ENCODE measurements at places on chromosomes 4 and X.
A peak's percentile ranks its signal among the peaks of the same experiment; 100 is the strongest.

GRCh38 chr4:4919927-4920326 is 60.5 kb downstream of the MSX1 start:
- no peak for DNase-seq

- no peak for DNase-seq
Observed at GRCh38 chr4:60745800-60746571, 454.1 kb upstream of the ADGRL3 start.

DNA sequence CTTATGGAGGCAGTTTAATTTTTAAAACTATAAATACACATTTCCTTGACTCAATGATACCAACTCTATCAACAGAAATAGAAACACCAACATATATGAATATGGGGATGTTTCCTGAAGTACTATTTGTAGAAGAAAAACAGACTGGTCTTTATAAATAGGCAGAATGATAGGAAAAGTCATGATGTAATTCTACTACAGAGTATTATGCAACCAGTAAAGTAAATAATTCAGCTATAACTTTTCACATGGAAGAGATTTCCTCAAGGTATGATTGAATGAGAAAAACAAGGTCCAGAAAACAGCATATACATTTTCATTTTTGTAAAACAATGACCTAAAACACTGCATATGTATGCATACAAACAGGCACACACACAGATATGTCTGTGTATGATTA is 56.2 kb downstream of the GPRIN3 start:
- no peak for DNase-seq

DNA sequence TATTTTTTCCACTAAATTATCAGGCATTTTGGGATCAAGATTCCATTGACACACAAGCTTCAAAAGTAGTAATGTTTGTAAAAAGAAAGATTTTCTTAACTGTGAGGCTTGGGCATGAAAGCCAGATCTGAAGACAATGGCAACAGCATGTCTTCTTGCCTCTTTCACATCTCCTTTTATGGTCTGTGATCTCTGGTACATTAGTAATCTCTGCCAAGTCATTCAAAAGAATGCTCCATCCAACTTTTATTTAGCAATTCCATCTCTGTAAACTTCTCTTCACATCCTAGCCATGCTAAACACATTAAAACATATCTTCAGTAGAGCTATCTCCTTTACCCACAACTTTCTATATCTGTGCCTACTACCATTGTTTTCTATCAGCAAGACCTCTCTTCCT is 465.4 kb downstream of the FAT4 start:
- no peak for DNase-seq

- no peak for DNase-seq
Observed at GRCh38 chrX:10859353-10859752, 239.0 kb upstream of the MID1 start.

DNA sequence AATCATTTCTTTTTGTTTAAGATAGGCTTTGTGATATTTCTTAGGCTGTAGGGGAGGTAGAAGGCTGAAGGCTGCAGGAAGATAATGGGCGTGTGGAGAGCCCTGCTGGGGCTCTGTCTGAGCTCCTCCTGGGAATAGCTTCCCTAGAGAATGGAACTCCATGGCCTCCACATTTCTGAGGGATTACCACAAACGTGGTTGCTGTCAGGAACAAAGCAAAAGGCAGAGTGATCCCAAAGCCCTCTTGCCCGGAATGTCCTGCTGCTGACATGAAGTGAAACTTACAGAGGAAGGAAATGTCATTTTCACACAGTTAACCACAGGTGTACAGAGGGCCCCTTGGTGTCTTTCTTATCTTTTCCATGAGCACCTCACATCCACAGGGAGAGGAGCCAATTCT is 89.3 kb downstream of the DDIT4L start:
- DNase-seq = no peak

DNA sequence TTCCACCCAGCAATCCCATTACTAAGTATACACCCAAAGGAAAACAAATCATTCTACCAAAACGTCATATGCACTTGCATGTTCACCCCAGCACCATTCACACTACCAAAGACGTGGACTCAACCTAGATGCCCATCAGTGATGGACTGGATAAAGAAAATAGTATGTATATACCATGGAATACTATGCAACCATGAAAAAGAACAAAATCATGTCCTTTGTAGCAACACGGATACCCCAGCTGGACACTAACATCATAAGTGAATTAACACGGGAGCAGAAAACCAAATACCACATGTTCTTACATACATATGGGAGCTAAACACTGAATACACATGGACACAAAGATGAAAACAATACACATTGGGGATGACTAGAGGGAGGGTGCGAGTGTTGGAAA is 309.1 kb upstream of the KLF3 start:
- no peak for DNase-seq

DNA sequence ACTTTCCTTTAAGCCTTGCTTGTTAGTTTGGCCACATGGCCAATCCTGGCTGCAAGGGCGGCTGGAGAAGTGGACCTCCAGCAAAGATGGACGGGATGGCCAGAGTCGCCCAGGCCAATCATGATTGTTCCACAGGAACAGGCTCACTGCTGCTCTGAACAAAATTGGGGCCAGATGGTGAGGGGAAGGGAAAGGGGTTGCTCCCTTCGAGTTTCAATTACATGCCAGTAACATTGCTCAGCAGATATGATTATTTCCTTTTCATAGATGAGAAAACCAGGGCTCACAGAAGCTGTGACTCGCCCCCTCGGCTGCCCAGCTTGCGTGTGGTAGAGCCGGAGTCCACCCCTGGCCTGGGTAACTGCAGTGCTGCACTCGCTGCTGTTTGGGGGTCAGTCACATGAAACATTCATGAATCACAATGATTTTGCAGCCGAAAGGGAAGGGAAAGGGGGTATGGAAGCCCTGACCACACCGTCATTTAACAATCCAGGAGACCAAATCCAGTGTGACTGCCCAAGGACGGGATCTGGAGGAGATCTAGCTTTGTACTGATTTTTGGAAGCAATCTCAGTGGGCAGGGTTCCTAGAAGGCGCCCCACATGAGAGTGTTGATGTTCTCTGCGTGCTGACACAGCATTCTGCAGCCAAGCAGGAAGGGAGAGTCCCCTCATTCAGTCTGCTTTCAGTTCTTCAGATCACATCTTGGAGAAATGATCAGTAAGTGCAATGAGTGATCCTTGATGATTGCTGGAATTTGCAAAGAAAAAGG is 77.3 kb upstream of the MSX1 start:
- DNase-seq = no peak

- no peak for DNase-seq
Observed at GRCh38 chr4:96035727-96036126, 195.8 kb downstream of the PDHA2 start.

GRCh38 chrX:16946971-16947562 is 609 bp downstream of the REPS2 start:
- DNase-seq = no peak

- DNase-seq = no peak
Observed at GRCh38 chrX:4708970-4709760, 995.7 kb upstream of the PRKX start.

GRCh38 chr4:174869339-174869738 is 40.3 kb upstream of the GLRA3 start:
- DNase-seq = no peak

- DNase-seq = no peak
Observed at GRCh38 chrX:81301877-81302276, 100.0 kb downstream of the SH3BGRL start.

GRCh38 chr4:30619679-30620078 is 100.5 kb upstream of the PCDH7 start:
- no peak for DNase-seq

- no peak for DNase-seq
Observed at GRCh38 chr4:1600211-1600780, 83.8 kb downstream of the FAM53A start.

DNA sequence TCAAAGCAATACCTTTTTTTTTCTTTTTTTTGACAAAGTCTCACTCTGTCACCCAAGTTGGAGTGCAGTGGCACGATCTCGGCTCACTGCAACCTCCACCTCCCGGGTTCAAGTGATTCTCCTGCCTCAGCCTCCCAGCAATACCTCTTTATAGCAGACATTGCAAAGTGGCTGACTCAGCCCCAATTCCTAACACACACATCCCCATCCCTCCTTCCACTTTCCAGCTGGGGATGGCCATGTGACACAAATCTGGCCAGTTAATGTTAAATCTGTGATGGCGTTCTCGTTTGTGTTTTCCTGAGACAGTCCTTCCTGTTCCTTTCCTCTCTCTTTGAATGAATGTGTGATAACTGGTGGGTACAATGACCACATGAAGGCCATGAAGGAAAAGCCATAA is 276.2 kb upstream of the KLF3 start:
- no peak for DNase-seq

GRCh38 chrX:129925305-129926092 is 19.5 kb downstream of the UTP14A start:
- peak; percentile 81 for DNase-seq

DNA sequence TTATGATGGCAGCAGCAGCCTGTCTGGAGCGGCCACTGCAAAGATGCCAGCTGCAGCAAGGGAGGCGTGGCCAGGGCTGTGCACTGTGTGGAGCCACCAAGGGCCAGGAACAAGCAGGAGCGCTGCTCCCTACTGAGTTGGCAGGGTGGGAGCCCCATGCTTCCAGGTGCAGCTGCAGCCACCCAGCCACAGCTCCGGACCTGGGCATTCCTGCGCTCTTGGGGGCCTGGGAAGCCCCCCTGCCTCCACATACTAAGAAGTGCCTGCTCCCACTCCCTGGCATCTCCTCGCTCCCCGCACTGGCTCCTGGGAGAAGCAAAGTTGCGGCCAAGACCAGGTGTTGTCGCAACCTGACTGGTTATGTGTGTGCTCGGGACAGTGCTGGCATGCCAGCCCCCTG is 619.8 kb downstream of the DMD start:
- DNase-seq = no peak

DNA sequence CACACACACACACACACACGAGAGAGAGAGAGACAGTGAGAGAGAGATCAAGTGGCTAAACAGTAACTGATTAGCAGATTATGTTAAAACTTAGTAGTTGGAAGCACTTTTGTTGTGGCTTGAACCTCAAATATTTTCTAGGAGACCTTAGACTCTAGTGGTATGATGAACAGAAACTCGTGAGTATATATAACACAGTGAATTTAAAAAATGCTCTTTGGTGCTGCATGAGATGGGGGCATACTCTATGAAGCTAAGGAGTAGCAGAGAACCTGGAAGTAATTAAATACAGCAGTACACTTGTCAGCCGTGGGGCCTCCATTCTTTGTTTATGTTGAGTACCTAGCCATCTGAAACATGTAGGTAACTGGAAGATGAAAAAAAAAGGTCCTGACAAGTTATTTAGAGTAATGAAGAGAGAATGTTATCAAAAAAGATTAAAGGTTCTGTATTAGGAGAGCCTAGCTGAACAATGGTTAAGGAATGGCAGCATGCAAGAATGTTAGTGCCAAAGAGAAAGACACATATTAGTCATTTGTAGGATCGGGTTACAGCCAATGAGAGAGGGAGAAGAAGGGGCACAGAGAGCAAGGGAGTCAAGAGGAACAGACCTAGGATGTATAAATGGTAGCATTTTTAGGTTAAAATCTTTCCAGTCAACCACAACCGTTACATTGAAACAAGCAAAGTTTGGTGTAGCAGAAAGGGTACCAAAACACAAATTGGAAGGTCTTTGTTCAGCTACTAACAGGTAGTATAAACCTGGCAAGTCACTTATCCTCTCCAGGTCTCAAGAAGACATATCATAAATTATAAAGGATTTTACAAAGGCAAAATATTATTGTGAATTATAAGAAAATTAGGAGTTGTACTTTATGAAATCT is 316.7 kb upstream of the DIPK2B start:
- DNase-seq = no peak

DNA sequence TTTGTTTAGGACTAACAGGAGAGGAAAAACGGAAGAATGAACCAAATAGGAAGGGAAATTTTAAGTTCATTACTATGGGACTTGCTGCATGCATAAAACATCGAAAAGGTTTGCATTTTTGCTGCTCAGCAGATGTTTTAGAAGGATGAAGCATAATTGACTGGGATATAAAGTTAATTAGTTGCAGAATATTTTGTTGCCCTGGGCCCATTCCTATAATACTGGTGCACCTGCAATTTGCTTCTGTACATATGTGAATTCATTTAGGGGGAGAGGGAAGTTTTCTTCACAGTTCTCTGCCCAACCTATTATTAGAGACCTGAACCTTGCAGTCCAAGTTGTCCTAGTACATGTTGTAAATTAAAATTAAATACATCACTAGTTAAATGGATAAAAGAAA is 232.0 kb downstream of the UGT8 start:
- DNase-seq = no peak

DNA sequence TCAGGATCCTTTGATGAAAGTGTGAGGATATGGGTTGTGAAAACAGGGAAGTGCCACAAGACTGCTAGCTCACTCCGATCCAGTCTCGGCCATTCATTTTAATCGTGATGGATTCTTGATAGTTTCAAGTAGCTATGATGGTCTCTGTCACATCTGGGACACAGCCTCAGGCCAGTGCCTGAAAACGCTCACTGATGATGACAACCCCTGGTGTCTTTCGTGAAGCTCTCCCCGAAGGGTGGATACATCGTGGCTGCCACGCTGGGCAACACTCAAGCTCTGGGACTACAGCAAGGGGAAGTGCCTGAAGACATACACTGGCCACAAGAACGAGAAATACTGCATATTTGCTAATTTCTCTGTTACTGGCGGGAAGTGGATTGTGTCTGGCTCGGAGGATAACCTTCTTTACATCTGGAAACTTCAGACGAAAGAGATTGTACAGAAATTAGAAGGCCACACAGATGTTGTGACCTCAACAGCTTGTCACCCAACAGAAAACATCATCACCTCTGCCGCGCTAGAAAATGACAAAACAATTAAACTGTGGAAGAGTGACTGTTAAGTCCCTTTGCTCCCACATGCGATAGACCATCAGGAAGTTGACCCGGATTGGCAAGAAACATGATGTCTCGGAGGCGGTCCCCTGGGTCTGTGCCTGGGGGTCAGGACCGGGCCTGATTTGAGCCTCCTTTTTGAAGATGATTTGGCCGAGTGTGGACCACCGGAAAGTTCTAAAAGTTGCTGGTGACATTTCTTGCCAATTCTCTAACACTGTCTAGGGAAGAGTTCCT is 22.2 kb downstream of the LIAS start:
- no peak for DNase-seq

GRCh38 chr4:113851816-113852215 is 90.3 kb upstream of the CAMK2D start:
- DNase-seq = no peak

DNA sequence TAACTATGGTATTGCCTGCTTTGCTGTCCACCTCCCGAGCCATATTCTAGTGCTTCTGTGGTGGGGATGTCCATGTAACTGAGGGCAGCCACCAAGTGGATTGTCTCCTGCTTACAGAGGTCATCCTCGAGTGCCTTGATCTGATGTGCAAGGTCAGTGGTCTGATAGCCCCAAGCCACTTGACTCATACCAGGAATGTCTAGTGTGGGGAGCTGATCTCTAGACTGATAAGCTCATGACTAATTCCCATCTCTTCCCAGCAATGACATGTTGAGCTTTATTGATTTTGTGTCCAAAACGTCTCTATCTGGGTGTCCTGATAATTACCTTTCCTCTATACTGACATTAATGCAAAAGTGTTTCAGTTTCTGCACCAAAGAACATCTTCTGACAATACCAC is 168.4 kb upstream of the WDR1 start:
- no peak for DNase-seq

All from NCI-H460 (cell line).